Renal pelvis (tissue), 12 donors: ENCODE measurements at places on chromosomes 6 and 20.
A peak's percentile ranks its signal among the peaks of the same experiment; 100 is the strongest.

- no peak for DNase-seq
These were observed 48.3 kb downstream of the LAMA4 start for GRCh38 chr6:112206110-112206458.

DNA sequence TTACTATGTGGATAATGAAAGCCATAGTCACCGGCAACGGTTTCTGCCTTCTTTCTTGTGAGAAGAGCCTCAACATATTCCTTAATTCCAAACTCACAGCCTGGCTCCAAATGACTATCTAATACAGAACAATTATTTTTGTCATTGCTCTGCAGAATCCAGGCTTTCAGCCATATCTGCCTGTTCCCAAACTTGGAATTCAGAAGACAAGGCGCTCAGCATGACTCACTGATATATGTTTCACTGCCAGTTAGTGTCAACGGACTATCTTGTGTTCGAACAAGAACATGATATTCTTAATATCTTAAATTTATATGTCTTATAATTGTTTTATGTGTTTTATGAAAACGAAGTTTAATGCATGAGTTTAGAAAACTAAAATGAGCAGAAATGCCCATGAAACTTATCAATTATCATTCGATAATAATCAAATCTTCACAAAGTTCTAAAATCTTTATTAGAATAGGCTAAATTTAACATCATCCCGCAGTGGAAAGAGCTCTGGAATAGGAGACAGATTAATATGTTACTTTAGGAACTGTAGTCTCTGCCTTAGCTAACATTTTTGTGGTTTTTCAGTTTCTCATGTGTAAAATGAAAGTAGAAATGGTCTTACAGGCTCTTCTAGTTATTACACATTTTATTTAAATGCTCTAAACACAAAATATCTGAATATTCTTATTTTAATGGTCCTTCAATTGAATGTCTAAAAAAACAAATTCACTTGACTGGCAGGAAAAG is 669.3 kb upstream of the GJE1 start:
- DNase-seq, result no peak

GRCh38 chr6:54307439-54307910 is 766 bp upstream of the TINAG start:
- peak; percentile 17 for DNase-seq

DNA sequence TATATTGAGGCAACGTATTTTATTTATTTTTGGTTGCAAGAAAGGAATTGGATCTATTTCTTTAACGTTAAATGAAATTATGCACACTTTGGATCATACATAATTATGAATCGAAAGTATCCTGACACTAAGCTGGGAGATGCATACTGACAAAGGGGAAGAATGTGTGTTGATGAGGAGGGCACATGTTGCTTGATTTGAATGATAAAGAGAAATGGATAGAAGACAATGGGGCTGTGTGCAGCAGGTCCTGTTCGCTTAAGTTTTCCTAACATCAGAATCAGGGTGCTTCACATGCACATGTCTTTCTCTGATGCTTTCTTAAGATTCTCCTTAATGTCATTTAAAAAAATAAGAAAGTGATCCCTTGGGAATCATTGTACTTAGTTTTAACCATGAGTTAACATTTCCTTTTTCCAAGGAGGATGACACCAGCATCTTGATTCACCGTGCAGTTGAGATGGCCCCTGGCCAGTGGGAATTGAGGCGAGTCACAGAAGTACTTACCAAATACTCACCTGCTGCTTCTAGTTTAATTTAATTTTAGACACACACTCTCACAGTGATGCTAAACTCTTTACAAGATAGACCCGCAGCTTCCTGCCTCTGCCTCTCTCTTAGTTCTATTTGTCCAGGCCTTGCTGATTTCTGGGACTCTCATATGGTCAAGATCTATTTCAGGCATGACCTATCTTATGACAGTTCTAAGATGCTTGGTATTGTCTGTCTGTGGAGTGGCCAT is 116.5 kb downstream of the CLIC5 start:
- no peak for DNase-seq

- DNase-seq, result no peak
These were observed 81.8 kb downstream of the NFATC2 start for GRCh38 chr20:51460569-51461265.

DNA sequence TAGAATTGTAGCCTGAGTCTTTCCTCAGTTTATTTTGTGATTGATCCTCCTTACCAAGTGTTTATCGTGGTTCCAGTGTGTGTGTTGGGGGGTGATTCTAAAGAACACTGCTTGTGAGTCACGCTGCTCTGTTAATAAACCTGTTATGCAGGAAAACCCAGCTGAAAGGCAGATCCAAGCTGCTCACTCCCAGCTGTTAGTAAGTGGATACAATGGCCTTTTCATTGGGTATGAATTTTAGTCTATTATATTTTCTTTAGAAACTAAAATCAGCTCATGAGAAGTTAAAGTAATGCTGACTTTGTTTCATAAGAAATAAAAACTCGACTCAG is 12.2 kb upstream of the DSTN start:
- DNase-seq, result peak; percentile 58

GRCh38 chr6:53910834-53911233 is 116.0 kb downstream of the LRRC1 start:
- no peak for DNase-seq

- DNase-seq, result peak; percentile 89
These were observed 170.6 kb downstream of the LY86 start for GRCh38 chr6:6758915-6759654.

- no peak for DNase-seq
These were observed 517 bp downstream of the ACTL10 start for GRCh38 chr20:33667245-33667675.

DNA sequence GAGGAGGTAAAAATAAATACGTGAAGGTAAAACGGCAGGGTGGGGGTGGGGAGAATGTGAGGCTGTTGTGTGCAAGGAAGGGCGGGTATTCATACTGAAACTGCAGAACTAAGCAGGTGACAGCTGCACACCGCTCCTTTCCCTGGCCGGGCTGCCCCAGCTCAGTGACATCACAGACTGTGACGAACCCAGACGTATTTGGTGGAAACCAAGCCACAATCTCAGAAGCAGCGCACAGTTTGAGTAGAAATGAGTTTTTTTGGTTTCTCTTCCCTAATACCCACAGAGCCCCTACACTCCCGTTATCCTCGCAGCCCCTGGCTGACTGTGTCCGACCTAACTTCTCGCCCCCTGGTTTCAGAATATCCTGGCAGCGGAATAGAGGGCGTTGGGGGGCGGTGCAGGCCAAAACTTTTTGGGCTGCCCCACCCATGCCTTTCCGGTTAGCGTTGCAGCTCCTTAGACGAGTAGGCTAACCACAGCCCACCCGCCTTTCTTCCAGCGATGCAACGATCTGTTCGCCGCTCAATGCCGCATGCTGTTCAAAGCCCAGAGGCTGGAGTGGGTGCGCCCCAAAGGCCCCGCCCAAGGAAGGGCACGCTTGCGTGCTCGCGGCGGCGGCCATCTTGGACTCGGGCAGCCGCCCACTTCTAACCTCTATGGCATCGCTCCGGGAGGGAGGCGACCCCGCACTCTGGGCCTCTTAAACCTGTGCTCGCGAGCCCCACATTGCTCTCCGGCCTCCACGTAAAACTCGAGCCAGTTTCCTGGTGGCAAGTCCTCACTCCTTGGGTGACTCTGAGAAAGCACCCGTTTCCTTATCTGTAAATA is 9.1 kb downstream of the BAK1 start:
- no peak for DNase-seq

DNA sequence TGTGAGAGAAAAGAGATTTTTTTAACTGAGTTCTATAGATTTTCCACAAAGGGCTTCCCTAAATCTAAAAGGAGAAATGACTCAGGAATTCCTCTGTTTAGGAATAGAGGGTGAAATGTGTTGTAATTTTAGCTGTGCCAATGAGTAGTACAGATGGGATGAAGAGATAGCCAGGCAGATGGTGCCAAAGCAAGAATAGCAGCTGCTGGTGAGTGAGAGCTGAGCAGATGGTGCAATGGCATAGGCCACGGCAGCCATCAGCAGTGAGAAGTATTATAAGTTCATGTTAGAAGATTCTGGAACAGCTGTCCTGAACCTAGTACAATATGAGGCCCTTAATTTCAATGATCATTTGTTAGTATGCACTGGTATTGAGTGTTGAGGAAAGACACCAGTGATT is 40.2 kb upstream of the CRISP1 start:
- DNase-seq, result no peak

DNA sequence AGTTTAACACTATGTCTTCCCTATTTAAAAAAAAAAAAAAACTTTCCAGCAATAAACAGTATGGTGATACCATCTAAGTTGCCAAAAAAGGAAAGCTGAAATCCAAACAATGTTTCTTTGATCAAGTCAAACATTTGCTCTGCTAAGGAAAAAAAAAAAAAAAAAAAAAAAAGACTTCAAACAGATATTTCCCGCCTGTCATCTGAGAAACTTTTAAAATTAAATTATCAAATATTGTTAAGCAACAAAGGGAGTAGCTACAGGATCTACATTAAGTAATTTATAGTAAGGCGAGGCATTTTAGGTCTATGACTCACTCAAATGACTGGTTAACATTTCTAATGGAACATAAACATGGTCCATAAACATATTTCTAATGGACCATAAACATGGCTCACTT is 121.2 kb downstream of the DST start:
- no peak for DNase-seq

DNA sequence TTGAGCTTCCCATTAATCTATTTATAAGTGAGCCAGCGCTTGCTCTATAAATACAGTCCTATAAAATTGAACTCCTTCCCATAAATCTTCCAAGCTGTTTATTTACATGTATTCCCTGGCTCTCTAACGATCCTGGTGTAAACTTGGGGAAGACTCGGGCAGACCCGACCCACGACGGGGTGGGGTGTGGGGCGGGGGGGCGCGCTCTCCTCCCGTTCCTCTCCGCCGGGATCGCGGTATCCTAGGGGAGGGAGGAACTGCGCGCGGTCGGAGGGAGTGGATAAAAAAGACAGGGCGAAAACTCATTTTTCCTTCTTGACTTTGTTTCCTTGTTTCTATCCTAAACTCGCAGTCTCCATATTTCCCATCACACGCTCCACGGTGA is 31.1 kb downstream of the TFAP2B start:
- DNase-seq, result no peak

- no peak for DNase-seq
These were observed 74.6 kb downstream of the MLIP start for GRCh38 chr6:54185885-54186284.

DNA sequence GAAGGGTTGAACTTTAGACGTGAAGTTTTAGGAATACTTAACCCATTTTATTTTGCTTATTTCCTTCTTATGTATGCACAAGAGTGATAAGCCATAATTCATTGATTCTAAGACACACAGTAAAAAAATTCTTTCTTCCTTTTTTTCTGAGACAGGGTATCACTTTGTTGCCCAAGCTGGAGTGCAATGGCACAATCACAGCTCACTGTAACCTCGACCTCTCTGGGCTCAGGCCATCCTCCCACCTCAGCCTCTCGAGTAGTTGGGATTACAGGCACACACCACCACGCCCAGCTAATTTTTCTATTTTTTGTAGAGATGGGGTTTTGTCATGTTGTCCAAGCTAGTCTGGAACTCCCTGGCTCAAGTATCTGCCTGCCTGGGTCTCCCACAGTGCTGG is 116.6 kb upstream of the RNF24 start:
- DNase-seq, result no peak

DNA sequence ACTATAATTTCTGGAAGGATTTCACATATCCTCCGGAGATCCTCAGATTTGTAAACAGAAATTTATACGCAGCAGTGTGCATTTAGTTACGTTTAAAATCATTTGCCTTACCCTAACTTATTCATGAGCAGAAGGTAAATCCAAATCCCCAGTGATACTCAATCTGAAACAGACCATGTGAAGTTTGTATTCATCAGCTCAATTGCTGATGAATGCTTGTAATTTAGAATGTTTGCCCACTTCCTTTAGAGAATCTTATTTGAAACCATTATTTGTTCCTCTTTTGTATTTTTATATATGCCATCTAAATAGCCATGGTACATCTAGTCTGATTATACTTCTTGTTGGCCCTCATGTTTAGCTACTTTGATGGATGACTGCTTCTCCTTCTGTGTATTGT is 15.4 kb downstream of the TAAR1 start:
- DNase-seq, result no peak

DNA sequence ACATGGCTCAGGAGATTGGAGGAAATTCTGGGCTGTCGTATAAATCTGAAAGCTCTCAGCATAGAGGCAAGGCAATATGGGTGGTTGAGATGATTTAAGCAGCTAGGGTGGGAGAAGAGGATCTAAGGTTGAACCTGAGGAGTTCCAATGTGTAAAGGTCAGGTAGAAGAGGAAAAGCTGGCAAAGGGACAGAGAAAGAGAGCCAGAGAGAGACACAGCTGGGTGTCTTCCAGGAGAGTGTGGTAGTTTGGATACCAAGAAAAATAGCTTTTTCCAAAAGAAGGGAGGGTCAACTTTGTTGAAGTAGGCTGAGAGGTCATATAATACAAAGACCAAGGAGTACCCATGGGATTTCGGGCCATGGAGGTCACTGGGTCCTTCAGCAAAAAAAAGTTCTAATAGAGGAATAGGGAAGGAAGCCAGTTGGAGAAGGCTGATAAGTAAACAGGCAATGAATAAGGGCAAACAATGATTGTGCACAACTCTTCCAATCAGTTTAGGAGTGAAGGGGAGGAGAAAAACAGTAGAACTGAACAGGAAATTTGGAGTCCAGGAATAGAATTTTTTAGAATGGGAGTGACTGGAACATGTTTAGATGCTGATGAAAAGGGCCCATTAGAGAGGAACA is 135.1 kb downstream of the QRSL1 start:
- DNase-seq, result no peak

- no peak for DNase-seq
These were observed 107.1 kb downstream of the ZDHHC14 start for GRCh38 chr6:157488058-157488457.

DNA sequence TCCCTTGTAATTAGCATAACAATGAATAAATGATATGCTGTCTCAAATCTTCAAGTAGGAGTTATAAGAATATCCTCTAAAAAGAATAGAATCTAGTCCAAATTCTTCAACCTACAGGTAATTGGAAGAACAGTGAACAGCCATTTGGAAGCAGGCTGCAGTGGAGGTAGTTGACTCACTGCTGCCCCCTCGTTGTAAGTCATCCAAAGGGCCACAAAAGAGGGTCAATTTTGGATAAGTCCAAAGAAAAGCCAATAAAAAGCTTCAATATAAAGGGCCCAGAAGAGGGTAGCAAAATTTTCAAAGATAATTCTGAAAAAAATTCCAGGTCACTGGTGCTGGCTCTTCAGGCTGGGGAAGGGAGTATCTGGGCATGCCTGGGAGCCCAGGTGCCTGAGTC is 60.8 kb upstream of the SSTR4 start:
- DNase-seq, result no peak

DNA sequence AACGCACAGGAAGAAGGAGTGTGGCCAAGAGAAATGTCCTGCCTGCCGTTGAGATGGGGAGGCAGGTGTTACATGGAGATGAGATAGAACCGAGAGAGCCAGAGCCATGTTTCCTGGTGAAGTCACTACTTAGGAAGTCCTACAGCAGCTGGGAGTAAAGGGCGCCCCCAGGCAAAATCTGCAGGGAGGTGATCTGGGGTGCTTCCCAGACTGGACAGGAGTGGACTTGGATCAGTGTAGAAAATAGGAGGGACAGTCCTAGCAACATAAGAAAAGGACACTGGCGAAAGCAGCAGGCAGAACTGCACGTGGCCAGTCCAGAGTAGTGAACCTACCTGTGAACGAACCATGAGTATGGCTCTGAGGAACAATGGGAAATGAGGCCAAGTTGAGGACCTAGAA is 85.3 kb downstream of the CD164 start:
- DNase-seq, result no peak
